ENCODE measurements at places on chromosomes 12 and 14.

- no peak for DNase-seq
Observed at GRCh38 chr14:61977217-61977616, 215.0 kb downstream of the SNAPC1 start.

GRCh38 chr14:22915886-22916521, 2.9 kb downstream of the RBM23 start:
- DNase-seq: no peak

- no peak for DNase-seq
Observed at GRCh38 chr12:124884587-124885438, 21.1 kb upstream of the SCARB1 start.

DNA sequence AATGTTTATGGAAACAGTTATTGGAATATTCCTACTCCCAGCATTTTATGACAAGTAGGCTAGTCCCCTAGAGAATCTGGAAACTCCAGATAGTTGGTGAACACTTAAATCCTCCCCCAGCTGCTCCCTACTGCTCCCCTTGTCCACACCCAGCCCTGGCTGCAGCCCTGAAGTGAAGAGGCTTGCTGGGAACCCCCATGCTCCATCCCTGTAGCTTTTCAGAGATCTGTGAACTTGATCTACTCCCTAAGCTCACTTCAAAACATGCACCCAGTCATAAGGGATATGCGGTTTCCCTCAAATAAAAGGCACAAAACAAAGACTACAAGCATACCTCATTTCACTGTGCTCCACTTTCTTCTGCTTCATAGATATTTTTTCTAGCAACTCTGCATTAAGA, 33.2 kb downstream of the EGLN3 start:
- DNase-seq: no peak

DNA sequence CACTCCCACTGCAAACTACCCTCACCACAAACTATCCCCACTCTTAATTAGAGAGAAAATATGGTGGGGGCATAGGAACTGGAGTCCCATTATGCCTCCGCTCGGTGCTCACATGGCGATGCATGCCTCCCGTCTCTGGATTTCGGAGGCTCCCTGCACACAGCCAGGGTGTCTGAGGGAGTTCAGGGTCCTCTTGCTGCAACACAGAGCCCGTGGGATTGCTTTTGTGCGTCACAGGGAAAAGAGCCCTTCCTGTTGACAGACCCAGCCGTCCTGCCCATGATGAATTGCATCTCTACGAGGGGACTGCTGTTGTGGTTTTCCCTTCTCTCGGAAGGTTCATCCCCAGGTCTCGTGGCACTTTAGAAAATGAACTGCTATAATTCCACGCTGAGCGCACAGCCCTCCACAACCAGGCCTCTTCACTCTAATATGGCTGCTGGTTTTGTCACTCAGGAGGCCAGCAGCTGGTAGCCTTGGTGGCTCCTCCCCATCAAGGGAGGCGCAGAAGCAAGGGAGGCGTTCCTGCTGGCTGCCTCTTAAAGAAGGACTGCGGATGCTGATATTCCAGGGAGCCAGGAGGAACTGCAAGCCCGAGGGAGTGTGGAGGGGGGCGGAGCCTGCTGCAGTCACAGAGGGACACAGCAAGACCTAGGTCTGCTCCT, 158.0 kb downstream of the KCNA5 start:
- DNase-seq: peak; percentile 93

DNA sequence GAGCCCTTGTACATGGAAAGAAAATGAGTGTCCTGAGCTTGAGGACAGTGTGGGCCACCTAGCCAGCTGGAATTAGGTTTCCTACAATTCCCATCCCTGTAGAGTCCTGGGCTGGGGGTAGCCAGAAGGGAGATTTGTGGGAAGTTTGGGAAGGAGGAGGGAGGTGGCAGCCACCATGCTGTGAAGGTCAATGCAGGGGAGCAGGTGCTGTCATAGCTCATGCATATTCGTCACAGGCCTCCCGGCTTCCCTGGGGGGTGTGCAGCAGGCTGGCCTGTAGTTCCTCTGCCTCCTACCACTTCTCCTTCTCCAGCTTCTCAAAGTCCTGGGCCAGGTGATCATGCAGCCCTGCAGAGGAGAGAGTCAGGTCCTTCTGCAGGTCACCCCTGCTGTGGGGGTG, 121.3 kb downstream of the TBX3 start:
- no peak for DNase-seq

GRCh38 chr12:54853933-54854538, at the start of gene MUCL1:
Gene MUCL1, plus strand, starts transcription at chr12:54854516. Its CDS starts 67 bp downstream, at chr12:54854583.
- peak; percentile 60 for DNase-seq

DNA sequence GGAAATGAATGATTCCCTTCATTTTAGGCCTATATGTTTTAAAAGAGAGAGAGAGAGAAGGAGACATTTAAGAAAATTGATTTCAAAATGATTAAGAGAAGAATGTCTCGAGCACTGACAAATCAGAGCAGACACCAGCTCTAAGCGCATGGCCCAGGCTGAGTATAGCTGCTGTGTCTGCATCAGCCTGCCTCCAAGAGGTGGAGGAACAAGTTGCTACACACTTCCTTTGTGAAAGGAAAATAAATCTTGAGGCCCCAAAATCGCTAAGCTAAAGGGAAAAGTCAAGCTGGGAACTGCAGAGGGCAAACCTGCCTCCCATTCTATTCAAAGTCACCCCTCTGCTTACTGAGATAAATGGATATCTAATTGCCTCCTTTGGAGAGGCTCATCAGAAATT, 728.7 kb upstream of the TMEM132C start:
- no peak for DNase-seq

DNA sequence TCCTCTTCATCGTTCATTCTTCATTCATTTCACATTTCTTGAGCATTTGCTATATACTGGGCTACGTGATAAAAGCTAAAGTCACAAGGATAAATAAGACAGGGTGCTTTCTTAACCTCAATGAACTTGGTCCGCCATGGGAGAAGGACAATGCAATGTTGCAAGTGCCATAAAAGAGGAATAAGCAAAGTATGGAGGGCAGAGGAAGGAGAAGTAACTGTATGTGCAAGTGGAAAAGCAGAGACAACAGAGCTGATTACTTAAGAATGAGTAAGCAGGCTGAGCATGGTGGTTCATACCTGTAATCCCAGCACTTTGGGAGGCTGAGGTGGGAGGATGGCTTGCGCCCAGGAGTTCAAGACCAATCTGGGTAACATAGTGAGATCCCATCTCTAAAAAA, 14.4 kb downstream of the AREL1 start:
- DNase-seq: no peak

DNA sequence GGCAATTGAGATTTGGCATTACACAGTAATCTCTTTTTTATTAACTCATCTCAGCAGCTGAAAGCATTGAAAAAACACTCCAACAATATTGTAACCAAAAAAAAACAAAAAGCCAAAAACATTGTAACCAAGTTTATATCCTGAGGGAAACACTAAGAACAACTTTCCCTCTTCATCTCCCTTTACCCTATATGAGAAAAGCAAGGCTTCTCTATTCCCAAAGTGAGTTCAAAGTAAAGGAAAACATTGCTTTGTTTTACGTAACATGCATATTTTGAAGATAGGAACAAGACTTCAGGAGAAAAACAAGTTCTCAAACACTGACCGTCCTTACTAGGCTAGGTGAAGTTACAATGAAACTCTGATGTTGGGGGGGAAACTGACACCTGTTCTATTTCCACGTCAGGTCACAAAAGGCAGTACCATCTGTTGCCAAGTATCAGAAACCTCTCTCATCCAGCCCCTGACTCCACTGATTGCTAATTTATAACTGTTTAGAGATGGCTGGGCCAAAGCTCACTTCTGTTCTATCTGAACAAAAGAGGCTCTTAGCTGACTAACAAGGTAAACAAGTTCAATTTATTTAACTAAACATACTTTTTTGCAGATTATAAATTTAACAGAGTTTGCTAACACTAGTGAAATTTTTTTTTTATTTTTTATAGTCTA, 67.9 kb upstream of the PLXNC1 start:
- no peak for DNase-seq

DNA sequence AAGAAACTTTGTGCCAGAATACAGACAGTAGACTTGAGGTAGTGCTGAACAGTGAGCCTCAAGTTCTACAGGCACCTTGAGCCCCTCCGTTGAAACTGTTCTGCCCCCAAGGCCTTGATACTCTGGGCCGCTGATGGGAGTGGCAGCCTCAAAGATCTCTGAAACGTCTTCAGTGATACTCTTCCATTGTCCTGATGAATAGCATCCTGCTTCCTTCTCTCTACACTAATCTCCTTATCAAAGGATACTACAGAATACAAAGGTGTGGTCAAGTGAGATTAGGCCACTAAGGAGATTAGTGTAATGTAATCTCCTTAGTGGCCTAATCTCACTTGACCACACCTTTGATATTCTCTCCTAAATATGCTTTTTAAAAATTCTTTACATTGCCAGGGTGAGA, 419.8 kb upstream of the SEL1L start:
- DNase-seq: no peak

DNA sequence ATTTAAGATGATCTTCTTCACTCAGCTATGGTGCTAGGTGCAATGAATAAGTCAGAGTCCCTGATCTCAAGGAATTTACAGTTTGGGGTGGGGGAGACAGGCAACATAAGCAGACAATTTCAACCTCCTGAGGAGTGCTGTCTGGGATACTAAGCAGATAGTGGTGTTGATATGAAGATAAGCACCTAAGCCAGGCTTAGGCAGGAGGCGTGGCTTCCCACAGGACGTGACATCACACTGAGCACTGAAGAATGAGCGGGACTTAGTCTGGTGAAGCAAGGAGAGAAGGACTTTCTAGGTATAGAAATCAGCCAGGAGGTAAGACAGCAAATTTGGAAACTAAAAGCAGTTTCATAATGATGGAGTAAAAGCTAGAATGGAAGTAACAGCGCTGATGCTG, 6.8 kb downstream of the PRPH start:
- no peak for DNase-seq

DNA sequence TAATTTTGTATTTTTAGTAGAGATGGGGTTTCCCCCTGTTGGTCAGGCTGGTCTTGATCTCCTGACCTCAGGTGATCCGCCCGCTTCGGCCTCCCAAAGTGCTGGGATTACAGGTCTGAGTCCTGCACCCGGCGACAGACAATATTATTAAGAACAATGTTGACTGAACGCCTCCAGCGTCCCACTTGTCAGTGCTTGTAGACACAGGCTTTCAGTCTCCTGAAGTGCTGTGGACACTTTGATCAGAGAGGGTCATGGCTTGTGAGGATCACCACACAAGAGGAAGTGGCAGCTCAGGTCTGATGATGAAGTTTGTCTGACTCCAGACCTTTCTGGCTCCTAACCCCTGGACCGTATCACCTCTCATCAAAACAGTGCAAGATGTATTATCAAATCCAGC, 114.6 kb downstream of the CHST11 start:
- DNase-seq: no peak

DNA sequence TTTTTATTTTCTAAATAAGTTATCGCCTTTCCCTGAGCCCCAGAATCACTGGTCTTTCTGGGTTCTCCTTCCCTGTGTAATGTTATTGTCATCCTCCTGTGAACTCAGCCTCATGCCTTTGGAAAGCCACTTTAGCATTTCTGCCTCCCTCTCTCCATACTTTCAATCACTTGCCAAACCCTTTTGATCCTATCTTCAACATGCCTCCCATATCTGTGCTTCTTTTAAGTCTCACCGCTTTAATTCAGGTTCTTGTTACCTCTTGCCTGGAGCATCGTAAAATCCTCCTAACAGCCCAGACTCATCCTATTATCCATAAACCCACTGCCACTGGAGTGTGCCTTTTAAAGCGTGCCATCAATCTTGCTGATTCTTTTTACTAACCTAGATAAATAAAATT, 321.8 kb downstream of the BMP4 start:
- DNase-seq: no peak

- DNase-seq: no peak
Observed at GRCh38 chr12:28742791-28743190, 406.3 kb upstream of the FAR2 start.

DNA sequence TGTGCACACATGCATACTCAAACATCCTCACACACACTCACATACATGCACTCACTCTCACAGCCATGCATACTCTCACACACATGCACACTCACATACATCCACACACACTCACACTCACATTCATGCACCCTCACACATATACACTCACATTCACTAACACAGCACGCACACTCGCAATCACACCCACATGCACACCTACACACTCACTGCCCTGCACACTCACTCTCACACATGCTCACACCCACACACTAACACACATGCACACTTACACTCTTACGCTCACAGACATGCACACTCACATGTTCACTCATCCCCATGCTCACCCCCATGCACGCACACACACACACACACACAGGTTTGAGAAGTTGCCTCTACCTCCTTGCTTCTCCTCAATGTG, 63.2 kb upstream of the SFSWAP start:
- no peak for DNase-seq

GRCh38 chr12:106138633-106139421, at the start of gene NUAK1:
Gene NUAK1, minus strand, starts transcription at chr12:106138954. Its CDS starts 301 bp downstream, at chr12:106138653.
- DNase-seq: no peak

DNA sequence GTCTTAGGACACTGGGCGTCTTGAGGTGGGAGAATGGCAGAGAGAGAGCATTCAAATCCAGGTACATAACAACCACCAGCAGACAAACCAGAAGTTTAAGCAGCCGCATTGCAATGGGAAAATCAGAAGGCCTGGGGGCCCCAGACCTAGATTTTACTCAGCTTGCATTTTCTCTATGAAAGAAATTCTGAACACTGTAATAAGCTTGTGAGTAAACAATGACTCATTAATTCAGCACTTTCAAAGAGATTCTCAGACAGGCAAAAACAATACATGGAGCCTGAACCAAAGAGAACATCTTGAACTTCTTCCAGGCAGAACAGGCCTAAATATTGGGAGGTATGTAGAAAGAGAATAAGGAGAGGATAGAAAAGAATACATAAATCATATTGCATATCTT, 69.8 kb upstream of the IFNG-AS1 start:
- DNase-seq: no peak

DNA sequence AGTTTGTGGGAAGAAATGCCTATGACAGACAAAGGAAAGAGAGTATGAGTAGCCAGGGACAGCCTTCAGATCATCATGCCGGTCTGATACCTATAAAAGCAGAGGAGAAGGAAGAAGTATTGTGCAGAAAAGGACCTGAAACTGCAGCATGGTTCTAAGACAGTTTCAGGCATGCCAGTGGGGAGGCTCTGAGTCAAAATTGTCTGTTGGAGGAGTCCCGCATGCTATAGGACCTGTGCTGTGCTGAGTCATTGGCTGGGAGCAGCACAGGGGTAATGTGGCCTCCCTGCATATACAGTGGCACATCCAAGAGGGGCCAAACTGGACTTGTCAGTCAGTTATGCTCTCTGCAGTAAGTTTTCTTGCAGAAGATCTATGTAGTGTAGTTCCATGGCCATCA, 40.7 kb downstream of the NEUROD4 start:
- DNase-seq: no peak

- no peak for DNase-seq
Observed at GRCh38 chr12:45615268-45615667, 114.2 kb upstream of the ARID2 start.

DNA sequence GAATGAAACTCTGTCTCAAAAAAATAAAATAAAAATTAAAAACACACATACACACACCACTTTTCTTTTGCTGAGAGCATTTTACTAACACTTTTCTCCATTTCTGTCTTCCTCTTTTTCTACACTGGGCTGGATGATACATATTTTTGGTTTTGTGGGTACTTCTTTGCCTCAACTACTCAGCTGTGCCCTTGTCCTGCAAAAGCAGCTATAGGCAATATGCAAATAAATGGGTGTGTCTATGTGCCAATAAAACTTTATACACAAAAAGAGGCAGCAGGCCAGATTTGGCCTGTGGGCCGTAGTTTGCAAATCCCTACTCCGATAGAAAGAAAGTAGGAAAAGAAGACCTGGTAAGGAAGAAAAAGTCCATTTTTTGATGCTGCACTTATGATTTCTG, 6.5 kb downstream of the CLMN start:
- no peak for DNase-seq

GRCh38 chr12:95963096-95963495, 20.0 kb downstream of the AMDHD1 start:
- no peak for DNase-seq

GRCh38 chr12:108313606-108314351, 25.3 kb downstream of the CMKLR1 start:
- no peak for DNase-seq
